Retina (tissue), 1 donor: ENCODE measurements at places on chromosomes 7 and 10.

- DNase-seq, result no peak
Observed at GRCh38 chr10:119318411-119319160, 111.2 kb downstream of the GRK5 start.

- no peak for DNase-seq
Observed at GRCh38 chr7:47452295-47452694, 129.6 kb downstream of the TNS3 start.

GRCh38 chr7:31122649-31123058, 70.5 kb downstream of the ADCYAP1R1 start:
- peak; percentile 82 for DNase-seq

DNA sequence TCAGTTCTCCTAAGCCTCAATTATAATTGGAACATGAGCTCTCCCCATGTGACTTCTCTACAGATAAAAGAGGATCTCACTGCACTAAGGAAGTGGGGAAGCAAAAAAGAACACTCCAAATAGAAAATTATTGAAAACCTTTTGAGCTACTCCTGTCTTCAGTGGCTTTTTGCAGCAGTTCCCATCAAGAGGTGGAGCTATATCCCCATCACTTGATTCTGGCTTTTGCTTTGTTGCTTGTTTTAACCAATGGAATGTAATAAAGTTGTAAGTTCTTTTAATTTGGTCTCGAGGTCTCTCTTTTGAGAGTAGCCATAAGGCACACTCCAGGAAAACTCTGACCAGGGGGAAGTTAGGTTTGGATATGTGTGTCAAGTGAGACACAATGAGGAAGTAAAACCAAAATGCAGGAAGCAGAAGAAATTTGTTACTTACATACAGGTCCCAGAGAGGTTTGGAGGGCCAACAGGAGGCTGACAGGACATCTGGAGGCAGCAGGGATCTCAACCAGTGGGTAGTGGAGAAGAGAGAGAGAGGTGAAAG, 569.4 kb downstream of the HTR7 start:
- no peak for DNase-seq

- no peak for DNase-seq
Observed at GRCh38 chr7:15603124-15603523, 41.3 kb upstream of the AGMO start.
